Jurkat, Clone E6-1 (cell line): ENCODE measurements at places on chromosomes 12 and 14.
A peak's percentile ranks its signal among the peaks of the same experiment; 100 is the strongest.

DNA sequence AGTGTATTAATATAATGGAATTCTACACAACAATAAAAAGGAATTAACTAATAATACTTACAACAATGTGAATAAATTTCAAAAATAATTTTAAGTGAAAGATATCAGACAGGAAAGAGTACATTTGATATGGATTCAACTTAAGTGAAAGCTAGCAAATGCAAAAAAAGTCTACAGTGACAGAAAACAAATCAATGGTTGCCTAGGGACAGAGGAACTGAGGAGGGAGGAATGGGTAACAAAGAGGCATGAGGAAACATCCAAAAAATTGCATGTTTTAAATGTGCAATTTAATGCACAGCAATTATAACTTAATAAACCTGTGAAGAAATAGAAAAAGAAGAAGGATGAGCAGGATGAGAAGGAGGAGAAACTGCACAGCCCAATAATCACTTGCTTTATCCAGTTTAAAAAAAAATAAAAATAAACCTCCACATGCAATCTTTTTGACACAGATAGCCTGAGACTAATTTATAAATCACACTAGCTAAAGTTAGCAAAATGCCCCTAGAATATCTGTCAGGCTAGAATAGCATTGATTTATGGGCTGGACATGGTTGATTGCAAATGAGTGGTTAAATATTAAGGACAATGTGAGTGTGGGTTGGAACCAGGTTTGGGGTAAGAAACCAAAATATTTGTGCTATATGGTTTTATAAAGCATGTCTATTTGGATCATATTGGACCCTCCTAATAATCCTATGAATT is 1089.1 kb downstream of the TRHDE start:
- no peak for DNase-seq

DNA sequence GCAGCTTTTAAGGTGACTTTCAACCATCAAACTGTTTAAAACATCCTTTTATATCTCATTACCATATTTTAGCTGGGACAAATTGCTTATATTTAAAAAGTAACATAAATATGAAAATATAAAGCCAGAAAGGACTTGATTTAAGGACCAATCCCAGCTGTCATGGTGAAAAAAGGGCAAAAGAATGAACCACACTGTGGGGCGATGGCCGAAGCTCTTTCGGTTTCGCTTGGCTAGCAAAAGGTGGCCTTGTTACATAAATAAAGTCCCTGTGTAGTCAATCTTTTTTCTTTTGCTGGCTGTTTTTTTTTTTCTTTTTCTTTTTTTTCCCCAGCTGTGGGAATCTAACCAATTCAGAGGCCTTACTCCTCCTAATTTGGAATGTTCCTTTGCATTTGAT is 50.9 kb downstream of the FBXO33 start:
- no peak for DNase-seq

- DNase-seq: no peak
These were observed 54.7 kb downstream of the SLC6A12 start for GRCh38 chr12:159156-159782.

GRCh38 chr14:51836417-51836816 is 24.0 kb upstream of the GNG2 start:
- no peak for DNase-seq

DNA sequence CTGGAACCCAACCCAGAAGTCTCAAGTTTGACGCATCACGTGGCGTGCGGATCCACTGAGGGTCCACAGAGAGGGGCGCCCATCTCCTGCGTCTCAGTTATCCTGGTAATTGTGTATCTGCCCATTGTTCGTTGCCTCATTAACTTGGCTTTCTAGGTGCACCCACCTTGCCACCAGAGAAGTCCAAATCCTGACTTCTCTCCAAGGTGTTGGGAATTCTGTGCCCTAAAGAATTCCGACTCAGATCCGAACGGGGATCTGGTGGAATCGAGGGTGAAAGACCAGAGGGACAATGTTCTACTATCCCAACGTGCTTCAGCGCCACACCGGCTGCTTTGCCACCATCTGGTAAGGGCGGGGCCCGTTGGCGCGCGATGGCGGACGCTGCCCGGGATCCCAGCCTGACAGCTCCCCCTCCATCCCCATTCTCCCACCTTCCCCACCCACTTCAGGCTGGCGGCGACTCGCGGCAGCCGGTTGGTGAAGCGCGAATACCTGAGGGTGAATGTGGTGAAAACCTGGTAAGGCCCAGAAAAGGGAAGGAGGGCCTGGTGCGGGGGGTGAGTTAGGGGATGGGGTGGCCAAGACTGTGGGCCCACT is 481 bp downstream of the REC8 start:
- DNase-seq: no peak

GRCh38 chr12:48863291-48863690 is 2.4 kb downstream of the RND1 start:
- DNase-seq: no peak

DNA sequence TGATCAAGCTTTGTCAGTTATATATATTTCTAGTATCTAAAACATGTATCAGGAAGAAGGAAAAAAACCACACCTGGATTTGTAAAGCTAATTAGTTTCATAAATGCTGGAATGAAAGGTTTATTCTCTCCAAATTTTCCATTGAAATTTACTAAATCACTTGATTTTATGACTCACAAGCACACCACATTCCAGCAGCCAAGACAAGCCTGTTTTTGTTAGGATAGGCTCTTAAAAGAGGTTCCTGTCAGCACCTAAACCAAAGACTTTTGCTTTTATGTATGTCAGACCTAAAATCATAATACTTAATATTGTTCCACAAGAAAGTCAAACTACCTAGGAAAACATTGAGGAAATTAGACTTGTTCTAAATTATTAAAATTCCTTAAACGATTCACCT is 85.3 kb upstream of the PAWR start:
- no peak for DNase-seq

DNA sequence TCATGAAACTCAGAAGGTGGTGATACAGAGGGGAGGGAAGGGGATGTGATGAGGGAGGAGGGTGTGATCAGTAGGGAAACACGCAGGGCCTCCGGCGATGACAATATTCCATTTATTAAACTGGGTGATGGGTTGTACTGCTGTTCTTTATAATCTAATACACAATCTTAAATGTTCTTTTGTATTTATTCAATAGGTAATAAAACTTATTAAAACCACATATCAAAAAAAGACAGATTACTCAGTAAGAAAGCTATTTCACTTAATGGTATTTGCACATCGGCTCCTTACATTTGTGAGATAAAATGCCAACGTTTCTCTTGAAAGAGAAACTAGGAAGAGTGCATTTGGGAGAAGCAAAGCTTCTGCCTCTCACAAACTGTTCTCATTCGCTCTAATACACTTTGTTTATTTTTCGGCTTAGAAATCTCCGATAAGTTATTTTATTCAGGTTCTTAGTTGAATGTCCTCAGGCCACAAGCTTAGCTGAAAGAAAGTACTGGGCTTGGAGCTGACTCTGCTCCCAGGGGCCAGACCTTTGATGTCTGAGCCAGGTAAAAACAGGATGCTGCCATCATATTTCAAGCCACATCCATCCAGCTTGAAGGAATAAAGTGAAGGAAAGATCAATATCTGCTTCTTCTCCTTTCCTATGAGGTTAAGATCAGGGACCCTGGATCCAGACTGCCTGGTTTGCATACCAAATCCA is 17.5 kb downstream of the STON2 start:
- DNase-seq: no peak

GRCh38 chr12:51098611-51099010 is 15.2 kb upstream of the CSRNP2 start:
- DNase-seq: no peak

DNA sequence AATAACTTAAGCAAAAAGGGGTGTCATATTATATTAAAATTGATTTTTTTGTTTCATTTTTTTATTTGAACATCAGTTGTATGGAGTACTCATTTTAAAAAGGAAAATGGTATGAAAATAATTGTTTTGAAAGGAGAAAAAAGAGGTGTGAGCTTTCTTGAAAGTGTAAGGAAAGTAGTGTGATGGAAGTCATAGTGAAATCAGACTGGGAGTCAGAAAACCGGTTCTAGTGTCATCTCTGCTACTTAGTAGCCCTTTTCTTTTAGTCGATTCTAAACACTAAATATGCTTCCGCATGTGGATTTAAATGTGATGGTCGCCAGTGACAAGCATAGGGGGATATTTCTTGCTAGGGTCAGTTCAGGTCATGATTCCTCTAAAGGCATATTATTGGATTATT is 1.8 kb upstream of the DYRK2 start:
- DNase-seq: no peak

GRCh38 chr14:91374879-91375702 is 42.5 kb downstream of the CCDC88C start:
- peak; percentile 69 for DNase-seq

DNA sequence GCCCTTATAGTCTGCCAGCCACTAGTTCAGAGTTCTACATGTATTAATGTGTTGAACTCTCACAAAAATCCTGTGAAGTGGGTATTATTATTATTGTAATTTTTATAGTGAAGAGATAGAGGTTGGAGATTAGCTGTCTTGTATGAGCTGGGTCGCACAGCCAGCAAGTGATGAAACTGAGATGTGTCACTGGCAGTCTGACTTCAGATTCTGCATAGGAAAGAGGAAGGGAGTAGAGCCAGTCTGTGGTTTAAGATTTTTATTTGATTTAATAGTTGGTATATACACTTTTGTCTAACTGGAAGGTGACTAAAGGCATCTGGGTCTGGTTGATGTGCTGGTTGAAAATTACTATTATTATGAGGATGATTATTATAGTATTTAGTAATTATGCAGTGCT is 5.8 kb upstream of the FRS2 start:
- DNase-seq: no peak

GRCh38 chr12:9729082-9729481 is 3.8 kb downstream of the CLECL1 start:
- no peak for DNase-seq

GRCh38 chr14:93998871-93999403 is 1.8 kb downstream of the CCDC197 start:
- DNase-seq: no peak

DNA sequence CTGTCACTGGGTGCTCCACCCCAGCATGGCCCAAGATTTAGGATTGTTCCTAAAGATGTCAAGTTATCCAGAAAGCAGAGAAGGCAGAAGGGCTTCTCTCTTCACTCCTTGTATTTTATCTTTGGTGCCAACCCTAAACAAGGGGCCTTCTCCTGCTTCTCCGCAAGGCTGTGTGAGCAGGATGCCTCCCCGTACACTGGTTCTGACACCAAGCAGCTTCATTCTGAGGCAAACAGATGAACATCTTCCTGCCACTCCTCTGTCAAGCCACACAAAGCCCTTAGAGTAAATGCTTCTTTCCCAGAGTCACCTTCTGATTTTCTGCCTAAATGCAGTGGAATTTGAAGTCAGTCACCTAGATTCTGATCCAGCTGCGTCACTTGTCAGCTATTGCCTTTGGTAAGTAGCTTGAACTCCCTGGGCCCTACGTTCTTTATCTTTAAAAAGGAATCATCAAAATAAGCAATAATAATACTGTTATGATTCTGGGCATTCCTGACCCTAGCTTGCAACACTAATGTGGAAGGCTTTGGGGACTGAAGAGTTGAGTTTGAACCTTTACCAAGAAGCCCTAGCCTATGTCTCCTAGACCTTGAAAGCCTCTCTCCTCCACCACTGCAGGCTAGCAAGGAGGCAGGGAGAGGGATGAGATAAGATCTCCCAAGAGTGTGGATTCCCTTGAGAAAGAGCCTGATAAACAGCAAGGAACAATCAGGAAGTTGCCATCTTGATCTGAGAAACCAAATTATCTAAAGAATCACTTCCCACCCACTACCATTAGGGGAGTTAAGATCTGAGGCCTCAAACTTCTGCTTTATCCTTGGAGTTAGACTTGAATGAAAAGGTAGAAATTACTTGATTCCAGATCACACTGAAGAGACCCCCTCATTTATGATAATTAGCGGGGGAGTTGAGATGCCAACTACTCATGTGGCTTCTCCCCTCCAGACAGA is 5.7 kb downstream of the KRT73 start:
- DNase-seq: no peak

DNA sequence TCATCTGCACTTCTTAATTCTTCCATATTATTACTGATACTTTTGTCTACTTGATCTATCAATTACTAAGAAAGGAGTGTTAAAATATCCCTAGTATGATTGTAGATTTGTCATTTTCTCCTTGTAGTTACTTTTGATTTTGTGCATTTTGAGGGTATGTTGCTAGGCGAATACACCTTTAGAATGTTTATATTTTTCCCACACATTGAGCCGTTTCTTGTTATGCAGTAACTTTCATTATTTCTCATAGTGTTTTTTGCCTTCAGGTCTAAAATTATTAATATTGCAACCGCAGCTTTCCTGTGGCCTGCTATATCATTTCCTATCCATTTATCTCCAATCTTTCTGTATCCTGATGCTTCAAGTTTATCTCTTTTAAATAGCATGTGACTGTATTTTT is 44.6 kb upstream of the C12orf42 start:
- DNase-seq: no peak

DNA sequence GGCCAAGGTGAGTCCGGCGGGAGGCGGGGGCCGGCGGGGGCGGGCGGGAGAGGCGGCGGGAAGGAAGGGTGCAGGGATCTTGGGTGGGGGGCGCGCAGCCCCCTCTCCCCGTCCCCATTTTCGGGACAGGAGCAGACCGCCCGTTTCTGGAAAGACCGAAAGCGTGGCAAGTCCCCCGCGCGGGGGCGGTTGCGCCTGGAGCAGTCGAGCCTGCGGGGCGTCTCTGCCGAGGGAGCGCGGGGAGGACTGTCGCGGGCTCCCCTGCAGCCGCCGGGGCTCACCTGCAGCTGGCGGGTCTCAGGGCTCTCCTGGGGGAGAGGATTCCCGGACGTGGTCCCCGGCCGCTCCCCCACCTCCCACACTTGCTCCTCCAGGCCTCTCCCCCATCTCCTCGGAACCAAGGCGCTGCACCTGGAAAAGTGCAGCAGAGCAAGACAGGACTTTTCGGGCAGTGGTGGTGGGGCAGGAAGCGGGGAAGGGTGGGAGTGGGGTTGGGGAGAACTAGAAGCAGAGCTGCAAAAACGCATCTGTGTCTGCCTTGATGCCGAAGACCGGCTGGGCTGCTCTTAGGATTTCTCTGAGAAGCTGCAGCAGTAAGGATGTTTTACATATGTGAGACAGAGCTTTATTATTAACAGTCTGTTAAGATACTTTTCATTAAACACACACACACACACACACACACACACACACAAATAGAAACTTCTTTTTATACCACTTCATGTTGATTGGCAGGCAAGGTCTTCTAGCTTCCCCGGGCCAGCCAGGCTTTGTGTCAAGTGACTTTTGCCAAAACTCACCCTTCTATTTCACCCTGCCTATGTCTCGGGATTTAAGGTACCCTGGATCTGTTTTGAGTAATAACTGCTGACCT is 677 bp downstream of the C12orf75 start:
- no peak for DNase-seq

DNA sequence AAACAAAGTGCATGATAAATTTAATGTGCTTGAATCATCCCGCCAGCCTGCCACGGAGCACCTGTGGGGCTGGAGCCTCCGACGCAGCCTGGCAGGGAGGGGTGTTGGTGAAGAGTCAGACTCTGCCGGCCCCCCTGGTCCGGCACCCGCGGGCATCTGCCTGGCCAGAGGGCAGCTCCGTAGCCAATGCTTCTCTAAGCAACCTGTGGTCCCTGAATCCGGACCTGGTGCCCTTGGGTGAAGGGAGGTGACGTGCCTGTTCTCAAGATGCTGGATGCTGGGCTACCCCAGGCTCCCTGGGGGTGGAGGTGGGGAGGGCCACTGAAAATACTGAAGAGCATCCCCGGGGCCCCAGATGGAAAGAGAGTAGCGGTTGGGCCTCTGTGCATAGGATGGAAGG is 158.6 kb upstream of the C14orf180 start:
- no peak for DNase-seq
